AG04450 (cell line): ENCODE measurements at places on chromosomes 6 and 20. TPM values are rescaled to one million over a fixed set of nuclear protein-coding genes. Genes with fewer than 3 reads are reported as not detected.

EDN3 gene
- polyA plus RNA-seq: not detected in 2 replicates

SLC17A3 gene
- polyA plus RNA-seq: 0.04 TPM in 1 of 2 replicates, not detected in the other

VTA1 gene
- polyA plus RNA-seq: 81.4 and 103 TPM in 2 replicates

HLA-DPA1 gene
- 0.10 and 0.15 TPM in 2 replicates for polyA plus RNA-seq

SLC22A23 gene
- 0.12 TPM in 1 of 2 replicates, not detected in the other for polyA plus RNA-seq

C6orf141 gene
- polyA plus RNA-seq: not detected in 2 replicates

CLPSL2 gene
- not detected in 2 replicates for polyA plus RNA-seq

CCN5 gene
- polyA plus RNA-seq: 0.37 and 0.50 TPM in 2 replicates
